ENCODE measurements at places on chromosomes 11 and 22.

GRCh38 chr11:119363081-119363850 lies 16.8 kb upstream of the MFRP start:
- DNase-seq = no peak

- no peak for DNase-seq
Measured at GRCh38 chr22:47573141-47573540, 810.7 kb downstream of the TBC1D22A start.

GRCh38 chr11:116360221-116360941 lies 412.4 kb downstream of the BUD13 start:
- DNase-seq = no peak

GRCh38 chr22:45007391-45008185 lies 2.2 kb downstream of the PHF21B start:
- peak; percentile 64 for DNase-seq

DNA sequence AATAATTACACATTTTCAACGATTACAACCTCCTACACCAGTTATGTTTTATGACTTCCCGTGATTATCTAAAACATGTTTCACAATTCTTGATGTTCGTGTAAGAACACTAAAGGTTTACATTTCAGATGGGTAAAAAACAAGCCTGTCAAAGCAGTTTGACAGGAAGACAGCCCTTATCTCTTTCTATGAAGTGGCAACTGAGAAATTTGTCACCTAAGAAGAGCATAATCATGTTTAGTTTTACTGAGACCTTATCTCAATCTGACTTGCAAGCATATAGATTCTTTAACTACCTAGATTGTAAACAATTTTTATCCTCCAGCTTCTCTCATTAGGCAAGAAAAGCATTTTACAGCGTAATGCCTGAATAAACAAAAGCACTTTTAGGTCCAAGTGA lies 218.4 kb upstream of the ZBED5 start:
- DNase-seq = no peak

DNA sequence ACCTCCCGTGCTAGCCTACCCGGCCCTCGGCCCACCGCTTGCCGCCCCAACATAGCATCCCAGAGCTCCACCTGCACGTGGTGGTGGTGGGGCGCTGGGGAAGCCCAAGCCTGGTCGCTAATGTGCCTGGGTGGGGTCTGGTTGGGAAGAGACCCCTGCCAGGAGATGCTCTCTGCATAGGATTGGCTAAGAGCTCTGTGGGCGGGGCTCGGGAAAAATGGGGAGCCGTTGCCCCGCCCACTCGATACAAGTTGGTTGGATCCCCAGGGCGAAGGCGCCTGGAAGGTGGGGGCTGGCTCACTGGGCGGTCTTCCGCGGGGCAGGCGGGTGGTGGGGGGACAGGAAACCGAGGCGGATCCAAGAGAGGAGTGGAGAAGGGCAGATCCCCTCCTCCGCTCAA lies 7.6 kb downstream of the LRRC10B start:
- no peak for DNase-seq

GRCh38 chr11:36417154-36417553 lies 92.9 kb downstream of the TRAF6 start:
- no peak for DNase-seq

GRCh38 chr11:46437122-46437689 lies 45.6 kb upstream of the CHRM4 start:
- no peak for DNase-seq

DNA sequence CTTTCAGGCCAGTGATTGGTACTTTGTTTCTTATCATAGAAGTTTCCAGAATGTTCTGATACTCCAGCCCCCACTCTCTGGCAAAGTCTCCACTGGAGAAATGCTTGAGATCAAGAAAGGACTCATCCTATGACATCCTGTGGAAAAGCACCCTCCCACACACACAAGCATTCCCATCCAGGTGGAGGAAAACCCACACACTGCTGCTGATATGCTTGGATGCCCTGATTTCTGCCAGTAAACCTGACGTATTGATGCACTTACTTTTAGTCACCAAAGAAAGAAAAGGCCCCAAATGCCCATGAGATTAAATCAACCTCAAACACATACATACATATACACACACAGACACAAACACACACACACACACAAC lies 9.2 kb upstream of the SLC5A12 start:
- DNase-seq = no peak

DNA sequence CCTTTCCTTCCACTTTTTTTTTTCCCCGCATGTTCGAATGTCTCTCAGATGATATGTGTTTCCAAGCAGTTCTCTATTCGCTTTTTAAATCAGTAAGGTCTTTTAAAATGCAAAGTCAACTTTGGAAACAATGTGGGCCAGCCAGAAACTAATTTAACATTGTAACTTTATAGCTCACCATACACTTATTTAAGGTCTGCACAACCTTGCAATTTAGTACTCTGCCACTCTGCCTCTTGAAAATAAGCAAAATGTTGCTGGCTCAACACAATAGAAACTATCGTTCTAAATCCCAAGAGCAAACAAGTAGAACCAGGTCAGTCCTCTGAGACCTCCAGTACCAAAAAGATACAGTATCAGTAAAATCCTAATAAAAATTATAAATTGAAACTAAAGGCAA lies 109.0 kb downstream of the SIK3 start:
- DNase-seq = no peak

DNA sequence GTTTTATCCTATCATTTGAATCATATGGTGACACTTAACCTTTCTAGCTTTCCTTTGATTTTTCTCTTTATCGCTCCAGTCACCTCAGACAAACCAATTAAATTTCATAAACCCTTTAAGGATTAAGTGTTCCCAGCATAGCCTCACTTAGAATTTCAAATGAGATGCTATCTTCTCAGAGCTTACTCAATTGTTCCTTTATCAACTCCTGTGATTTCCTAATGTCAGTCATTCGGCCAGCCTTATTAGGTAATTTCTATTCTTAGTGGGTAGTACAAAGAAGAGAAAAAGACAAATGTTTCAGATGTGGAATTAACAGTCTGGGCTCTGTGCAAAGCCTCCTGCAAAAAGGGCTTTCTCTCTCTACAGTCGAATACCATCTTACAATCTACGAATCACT lies 77.1 kb upstream of the CCDC90B start:
- DNase-seq = no peak

- no peak for DNase-seq
Measured at GRCh38 chr11:11845071-11845470, 3.3 kb downstream of the USP47 start.

DNA sequence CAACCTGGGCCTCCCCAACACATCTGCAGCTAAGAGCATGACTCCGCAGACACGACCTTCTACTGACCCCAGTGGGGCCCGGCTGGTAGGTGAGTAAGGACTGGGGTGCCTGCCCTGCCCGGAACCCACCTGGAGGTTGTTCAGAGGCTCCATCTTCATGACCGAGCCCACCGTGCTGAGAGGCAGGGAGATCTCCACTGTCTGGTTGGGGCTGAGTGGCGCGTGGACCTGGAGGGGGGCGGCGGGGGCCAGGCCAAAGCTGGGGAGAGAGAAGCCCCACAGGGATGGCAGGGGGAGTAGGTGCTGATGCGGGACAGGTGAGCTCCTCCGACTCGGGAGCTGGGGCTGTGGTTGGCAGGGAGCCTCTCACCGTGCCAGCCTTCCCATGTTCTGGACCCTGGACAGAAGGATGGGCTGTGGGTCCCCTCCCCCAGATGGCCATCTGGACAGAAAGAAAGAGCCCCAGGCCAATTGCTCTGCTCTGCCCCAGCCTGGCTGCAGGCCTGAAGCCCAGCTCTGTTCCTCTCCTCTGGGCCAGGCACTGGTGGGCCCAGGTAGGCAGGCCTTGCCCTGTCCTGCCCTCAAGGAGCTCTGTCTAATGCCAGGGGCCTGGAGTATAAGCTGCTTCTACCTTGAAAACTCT lies 16.3 kb upstream of the RASL10A start:
- DNase-seq = no peak

GRCh38 chr11:76263657-76264056 lies 57.4 kb upstream of the WNT11 start:
- DNase-seq = no peak

DNA sequence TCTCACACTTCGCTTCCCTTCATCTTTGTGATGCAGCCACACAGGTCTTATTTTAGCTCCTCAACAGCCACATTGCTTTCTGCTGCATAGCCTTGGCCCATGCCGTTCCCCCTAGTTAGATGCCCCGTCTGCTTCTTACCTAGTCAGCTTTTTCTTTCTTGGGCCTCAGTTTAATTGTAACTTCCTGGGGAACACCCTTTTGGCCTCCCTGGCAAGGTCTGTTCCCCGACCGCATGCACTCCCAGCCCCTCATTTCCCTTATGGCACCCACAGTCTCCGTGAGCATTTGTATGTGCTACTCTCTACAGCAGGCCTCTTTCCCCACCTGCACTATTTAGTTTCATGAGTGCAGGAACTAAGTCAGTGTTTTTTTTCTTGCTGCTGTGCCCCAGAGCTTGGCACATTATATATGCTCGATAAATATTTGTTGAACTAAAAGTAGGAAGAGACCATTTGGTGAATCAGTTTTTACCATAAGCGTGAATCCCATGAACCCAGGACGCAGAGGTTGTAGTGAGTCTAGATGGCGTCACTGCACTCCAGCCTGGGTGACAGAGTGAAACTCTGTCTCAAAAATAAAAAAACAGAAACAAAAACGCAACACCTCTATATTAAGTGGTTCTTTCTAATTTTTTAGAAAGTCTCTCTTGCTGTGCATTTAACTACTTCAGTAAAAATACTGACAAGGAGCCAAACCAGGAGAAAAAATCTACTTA lies 38.5 kb downstream of the TNRC6B start:
- DNase-seq = no peak

- DNase-seq = no peak
Measured at GRCh38 chr22:25942856-25943411, 200.9 kb downstream of the MYO18B start.
